Activated naive CD4-positive, alpha-beta T cell treated with Interleukin-2 at 50 U/mL for 16 hours (primary cell): ENCODE measurements at places on chromosomes 6 and 20.
A peak's percentile ranks its signal among the peaks of the same experiment; 100 is the strongest.

DNA sequence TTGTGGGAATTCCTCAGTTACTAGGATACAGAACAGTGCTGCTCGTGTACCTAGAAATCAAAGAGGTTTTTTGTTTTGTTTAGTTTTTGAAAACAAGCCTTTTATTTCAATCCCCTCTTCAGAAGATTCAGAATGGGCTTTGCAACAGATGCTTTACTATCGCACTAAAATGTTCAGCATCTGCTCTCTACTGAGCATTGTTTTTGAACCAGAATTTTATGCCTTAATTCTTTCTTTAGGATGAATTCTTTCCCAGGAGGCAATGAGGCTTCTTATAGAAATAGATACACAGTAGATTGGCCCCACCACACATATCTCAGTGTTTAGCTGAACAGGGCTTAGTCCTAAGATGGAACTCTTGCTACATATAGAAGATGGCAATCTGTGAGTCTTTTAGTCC, 95.9 kb upstream of the SPACA1 start:
- no peak for DNase-seq

DNA sequence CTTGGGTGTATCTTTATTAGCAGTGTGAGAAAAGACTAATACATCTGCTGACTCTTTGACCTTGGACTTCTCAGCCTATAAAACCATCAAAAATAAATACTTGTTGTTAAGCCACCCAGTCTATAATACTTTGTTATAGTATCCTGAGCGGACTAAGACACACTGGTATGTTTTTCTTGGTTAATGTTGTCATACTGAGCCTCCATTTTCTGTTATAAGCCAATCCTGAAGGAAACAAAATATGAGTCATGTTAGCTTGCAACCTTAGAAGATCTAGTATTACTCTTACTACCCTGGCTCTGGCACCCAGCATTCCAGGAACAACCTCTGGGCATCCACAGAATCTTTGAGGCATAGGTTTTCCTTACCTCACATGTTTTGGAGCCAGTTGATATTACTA, 307.2 kb downstream of the FRK start:
- no peak for DNase-seq

GRCh38 chr20:5840411-5841002, 90.3 kb downstream of the SHLD1 start:
- DNase-seq: no peak

- DNase-seq: no peak
Observed at GRCh38 chr6:78505178-78505577, 362.2 kb upstream of the IRAK1BP1 start.

DNA sequence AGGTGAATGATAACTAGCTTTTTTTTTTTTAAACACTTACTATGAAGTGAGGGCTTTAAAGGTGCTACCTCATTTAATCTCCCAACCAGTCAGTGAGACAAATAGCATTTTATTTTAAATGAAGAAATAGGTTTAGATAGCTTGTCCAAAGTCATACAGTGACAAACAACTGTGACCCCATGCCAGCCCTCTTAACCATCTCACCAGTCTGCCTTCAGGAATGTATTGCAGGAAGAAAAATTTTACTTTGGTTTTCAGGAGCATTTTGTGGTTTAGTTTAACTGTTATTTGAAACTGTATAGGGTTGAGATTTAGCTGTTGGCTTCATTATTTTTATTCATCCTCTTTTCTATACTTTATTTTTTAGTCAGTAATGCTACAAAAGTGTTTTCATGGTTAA, 18.6 kb downstream of the DSE start:
- no peak for DNase-seq

DNA sequence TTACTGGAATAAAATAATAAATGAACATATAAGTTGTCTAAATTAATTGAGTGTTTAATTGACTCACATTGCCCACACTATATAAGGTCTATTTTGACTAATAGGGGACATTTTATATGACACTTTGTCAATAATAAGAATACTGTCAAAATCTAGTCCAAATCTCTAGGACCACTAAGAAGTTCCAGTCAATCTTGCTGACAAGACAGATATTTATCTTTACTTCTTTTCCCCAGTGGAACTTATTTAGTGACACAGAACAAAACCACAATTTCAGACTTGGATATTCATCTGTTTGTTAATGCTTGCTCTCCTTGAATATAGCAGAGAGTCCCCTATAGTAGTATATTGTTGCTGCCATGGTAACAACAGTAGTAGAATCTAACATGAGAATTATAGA, 954.6 kb upstream of the MANEA start:
- DNase-seq: no peak

GRCh38 chr6:158369241-158369640, 57.0 kb downstream of the TULP4 start:
- DNase-seq: no peak

DNA sequence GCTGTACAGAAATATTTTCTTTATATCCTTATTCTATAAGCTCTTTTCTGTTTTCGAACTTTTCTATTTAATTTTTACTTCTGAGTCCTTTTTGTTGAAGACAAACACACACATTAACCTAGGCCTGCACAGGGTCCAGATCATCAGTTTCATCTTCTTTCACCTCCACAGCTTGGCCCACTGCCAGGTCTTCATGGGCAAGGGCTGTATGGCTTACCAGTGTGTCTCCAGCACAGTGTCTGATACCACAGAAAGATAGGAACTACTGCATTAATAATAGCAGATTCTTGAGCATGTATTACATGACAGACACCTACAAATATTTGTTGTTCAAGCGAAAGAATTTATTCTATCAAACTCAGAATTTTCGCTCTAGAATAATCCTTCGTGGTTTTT, 24.4 kb downstream of the QKI start:
- peak; percentile 26 for DNase-seq

DNA sequence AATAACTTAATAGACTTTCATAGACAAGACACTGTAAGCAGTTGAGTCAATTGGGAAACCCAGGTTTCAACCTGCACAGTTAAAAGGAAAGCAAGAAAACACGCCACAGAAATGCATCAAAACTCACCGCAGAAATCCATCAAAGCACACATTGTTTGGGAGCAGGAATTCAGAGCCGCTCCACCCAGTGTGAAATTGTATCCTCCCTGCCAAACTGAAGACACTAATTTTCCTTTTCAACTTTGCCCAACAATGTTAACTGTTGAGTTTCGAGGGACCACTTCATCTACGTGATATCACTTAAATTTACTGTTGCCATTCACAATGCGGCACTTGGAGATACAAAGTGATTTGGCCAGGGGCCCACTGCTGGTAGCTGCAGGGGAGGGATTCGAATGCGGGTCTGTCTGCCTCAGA, 92.7 kb downstream of the DACT2 start:
- no peak for DNase-seq
